ENCODE measurements at places on chromosomes 1 and 21. TPM values are rescaled to one million over a fixed set of nuclear protein-coding genes. Genes with fewer than 3 reads are reported as not detected.

HIVEP3 gene
- total RNA-seq: 7.1 TPM

DNA sequence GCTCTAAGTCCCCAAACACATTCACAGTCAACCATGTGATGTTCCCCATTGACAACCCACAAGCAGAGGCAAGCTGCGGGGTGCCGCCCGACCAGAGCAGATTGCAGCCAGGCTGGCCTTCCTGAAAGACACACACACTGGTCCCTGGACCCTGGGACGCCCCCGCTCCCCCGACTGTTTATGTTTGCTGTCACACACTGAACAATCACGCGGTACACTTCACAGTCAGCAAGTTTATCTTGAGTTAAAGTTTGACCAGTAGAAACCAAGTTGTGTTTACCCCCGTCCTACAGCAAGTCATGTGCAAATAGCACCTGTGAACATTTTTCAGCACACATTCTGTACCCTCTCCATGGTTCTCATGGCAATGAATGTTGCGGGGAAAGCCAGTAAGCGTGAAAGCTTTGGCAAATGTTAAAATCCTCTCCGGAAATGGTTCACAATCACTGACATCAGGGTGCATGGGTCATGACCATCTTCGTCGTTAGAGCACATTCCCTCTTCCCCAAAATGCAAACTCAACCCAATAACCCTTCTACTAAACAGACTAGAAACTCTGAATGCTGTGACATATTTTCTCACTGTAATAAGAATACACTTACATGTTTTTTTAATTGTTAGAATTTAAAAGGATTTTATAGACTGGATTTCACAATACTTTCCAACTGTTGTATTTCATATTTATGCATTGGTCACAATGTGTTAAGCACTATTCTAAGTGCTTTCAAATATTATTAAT lies 33.3 kb upstream of the IRF2BP2 start:
- DNase-seq: no peak

DNA sequence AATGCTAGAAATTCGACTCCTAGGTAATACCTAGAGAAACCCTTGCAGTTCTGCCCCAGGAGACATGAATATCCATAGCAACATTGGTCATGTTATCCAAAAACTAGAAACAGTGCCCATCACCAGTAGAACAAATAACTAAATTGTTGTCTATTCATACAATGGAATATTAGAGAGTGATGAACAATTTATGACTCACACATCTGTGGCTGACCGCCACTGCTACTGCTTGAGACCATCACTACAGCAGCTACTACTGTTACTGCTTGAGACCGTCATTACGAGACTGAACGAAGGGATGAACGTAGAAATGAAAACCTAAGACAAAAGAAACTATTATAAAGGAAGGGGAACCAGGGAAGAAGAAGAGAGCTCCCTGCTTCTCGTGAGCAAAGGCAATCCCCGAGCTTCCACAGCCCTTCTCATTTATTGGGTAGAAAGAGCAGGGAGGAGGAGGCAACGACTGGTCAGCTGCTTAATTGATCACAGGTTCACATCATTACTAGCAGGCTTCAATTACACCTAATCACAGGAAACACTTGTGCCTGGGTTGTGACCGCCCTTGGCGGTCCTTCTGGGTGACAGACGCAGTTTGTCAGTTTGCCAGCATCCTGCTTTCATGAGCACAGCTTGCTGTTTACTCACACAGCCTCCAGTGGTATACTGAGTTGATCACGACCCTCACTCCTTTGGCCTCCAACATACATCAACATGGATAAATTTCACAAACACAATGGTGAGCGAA lies 14.1 kb upstream of the PADI4 start:
- DNase-seq: no peak

DNA sequence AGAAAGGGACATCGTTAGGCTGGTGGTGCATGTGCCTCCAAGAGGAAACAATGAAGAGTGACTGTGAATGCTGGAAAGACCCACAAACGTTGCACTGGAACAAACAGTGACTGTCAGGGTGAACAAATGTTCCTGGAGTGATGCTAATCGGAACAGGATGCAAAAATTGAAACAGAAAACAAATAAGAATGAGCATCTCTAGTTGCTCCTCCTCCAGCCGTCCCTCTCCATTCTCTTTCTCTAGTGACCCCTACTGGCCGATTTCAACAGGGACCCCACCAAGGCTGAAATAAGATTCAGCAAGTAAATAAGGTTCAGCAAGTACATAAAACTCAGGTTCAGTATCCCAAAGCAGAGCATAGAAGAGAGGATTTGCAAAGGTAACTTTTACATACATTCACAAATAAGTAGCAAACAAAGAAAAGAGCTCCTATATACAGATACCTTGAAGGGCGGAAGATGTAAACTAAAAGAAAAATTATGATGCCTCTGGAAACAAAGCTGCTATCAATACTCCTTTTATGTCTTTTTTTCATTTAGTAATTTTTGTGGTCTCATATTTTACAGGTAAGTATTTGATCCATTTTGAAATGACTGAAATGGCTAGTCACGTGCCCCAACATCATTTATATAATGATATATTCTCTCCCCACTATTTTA lies 836.1 kb upstream of the ADAMTS5 start:
- no peak for DNase-seq

Measured in HCT116 (cell line).